ENCODE measurements at places on chromosomes 1 and 21.
A peak's percentile ranks its signal among the peaks of the same experiment; 100 is the strongest.

- no peak for DNase-seq
Observed at GRCh38 chr1:193438771-193439170, 252.4 kb upstream of the B3GALT2 start.

GRCh38 chr1:174990382-174990999 lies 9.3 kb upstream of the CACYBP start:
- DNase-seq: peak; percentile 39

- DNase-seq: peak; percentile 2
Observed at GRCh38 chr1:180462102-180462501, 40.3 kb downstream of the ACBD6 start.

DNA sequence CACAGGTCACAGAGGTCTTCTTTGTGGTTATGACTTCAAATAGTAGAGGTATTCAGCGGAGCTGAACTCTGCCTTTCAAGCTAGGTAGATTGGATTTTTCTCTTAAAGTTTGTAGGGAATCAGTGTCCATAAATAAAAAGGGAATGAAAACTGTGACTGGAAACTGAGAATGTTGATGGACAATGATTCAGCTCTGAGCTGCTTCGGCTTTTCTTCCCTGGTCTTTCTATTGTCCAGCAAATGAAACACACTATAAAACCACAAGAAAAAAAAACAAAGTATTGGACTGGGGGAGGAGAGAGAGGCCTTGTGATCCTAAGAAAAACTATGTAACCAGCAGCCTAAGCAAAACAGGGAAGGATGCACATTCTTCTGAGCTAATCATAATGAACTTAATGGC lies 11.1 kb downstream of the TNNI3K start:
- DNase-seq: no peak

GRCh38 chr1:247347477-247348222 lies 16.0 kb upstream of the ZNF496 start:
- DNase-seq: no peak

DNA sequence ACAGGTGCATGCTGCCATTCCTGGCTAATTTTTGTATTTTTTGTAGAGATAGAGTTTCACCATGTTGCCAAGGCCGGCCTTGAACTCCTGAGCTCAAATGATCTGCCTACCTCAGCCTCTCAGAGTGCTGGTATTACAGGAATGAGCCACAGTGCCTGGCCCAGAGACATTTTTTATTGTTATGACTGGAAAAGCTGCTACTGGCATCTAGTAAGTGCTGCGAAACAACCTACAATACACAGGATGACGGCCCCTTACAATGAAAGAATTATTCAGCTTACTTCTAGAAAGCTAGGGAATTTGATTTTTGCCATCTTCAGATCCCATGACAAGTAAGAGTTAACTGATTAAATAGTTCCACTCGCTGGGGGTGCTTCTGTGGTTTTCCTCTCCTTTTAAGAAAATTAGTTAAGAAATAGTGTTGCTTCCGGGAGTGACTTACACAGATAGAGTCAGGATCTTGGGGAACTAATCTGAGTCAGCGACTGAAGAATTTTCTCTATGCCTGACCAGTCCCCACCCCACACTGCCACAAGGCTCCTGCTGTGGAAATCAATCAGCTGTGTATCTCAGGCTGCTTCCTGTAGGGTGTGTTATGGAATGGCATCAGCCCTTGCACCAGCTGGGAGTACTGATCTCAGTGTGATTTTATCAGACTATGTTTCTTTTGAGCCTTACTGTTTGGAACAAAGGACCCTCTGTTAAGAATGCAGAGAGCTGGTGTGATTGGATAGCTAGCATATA lies 93.0 kb upstream of the BMP8A start:
- peak; percentile 98 for DNase-seq

- no peak for DNase-seq
Observed at GRCh38 chr1:46001081-46001785, 131.2 kb downstream of the PIK3R3 start.

DNA sequence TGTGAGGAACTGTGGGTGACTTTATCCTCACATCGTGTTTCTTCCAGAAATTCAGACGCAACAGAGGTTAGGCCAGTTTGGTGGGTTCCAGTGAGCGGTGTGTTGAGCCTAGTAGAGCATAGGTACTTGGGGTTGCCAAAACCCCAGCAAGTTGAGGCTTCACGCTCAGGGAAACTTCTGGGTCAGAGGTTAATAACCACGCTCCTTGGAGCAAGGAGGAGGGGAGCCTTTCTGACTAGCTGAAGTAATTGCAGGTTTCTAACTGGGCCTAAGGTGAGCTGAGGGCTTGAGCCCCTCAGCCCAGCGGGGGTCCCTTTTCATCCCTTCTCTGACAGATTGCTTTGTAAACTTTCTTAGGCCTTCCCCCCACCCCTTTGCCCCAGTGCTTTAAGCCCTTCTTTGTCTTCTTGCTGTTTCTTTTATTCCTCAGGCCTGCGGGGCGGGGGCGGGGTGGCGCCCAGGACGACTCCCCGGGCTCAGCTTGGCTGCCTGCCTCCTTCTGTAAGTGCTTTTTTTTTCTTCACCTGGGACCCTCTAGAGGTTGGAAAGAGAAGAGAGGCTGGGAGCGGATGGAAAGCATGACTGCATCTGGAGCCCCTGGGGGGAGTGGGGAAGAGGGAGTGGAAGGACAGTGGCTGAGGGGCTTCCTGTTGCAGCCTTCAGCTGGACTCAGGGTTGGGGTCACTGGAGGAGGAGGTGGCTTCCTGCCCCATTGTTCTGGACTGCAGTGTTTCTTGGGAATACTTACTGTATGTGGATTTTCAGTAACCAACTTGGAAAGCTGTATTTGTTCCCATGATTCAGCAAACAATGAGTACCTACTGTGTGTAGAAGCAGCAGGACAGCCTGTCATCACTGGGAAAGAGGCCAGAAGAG lies 1.3 kb upstream of the ZNF436 start:
- DNase-seq: no peak

- DNase-seq: no peak
Observed at GRCh38 chr1:234698686-234699085, 88.7 kb upstream of the IRF2BP2 start.

GRCh38 chr1:50989694-50990093 lies 19.6 kb downstream of the CDKN2C start:
- DNase-seq: peak; percentile 27

- no peak for DNase-seq
Observed at GRCh38 chr1:182602935-182603645, 1.1 kb downstream of the RGS16 start.

DNA sequence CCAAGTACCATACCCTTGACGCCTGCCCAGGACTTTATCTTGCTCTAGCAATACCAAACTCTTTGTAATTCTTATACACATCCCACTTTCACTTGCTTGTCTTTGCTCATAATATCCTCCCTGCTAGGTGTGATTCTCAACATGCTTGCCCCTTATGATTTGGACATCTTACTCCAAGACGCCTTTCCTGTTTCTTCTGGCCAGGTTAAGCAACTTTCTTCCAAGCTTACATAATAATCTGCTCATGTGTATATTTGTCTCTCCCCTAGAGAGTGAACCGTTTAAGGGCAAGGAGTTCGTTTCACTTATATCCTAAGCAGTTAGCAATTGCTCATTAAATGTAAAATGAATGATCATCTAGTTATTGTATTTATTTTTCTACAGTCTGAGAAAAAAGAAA lies 21.8 kb downstream of the CRYZL1 start:
- no peak for DNase-seq

GRCh38 chr1:235460770-235461169 lies 43.5 kb downstream of the B3GALNT2 start:
- DNase-seq: no peak

GRCh38 chr1:217527151-217527550 lies 103.7 kb downstream of the GPATCH2 start:
- no peak for DNase-seq

DNA sequence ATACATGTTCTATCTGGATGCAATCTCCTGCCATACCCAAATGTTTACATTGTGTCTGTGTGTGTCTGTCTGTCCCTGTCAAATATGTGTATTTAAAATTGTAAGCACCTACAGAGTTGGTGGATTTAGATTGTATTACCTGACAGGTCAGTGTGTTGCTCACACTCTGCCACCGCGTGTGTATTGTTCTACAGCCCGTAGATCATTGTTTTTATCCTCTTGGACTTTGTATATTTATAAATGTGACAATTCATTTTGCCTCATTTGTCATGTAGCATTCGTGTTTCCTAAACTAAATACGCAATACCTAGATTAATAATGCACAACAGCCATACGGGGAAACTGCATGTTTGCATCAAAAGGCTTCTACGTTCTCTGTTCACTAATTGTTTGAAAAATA lies 634 bp downstream of the ALG14 start:
- no peak for DNase-seq

- DNase-seq: no peak
Observed at GRCh38 chr1:94679332-94680038, 137.9 kb upstream of the F3 start.

GRCh38 chr1:63849149-63849548 lies 75.3 kb downstream of the ROR1 start:
- DNase-seq: no peak

GRCh38 chr1:43238991-43239469 lies 30.8 kb upstream of the TMEM125 start:
- DNase-seq: no peak

DNA sequence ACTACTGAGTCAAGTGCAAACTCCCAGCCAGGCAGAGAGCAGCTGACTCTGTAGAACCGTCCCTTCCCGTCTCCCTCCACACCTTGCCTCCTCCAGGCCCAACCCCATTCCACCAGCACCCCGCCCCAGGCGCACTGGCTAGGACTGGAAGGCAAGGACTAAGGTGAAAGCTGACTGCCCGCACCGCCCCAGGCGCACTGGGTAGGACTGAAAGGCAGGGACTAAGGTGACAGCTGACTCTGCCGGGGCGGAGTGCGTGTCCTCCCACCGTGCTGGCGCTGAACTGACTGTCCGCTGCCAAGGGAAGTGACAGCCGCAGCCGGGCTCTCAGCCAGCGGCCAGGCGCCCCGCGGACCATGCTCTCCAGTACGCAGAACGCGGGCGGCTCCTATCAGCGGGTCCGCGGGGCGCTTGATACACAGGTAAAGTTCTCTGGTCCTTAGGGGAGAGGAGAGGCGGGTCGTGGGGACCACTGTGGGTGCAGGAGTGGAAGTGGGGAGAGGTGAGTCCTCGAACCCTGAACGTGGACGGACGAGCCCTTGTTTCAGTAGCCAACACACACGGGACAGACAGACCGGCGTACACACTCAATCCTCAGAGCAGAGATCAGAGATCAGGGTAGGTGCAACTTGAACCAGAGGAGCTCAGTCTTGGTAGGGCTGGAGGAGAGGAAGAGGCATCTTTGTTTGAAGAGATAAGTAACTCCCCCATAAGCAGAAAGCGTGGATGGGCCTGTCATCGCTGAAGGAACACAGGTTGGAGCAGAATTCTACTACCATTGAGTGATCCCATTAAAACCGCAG lies 58.0 kb downstream of the RBM11 start:
- DNase-seq: no peak

GRCh38 chr1:169570172-169570574 lies 16.1 kb downstream of the F5 start:
- no peak for DNase-seq

DNA sequence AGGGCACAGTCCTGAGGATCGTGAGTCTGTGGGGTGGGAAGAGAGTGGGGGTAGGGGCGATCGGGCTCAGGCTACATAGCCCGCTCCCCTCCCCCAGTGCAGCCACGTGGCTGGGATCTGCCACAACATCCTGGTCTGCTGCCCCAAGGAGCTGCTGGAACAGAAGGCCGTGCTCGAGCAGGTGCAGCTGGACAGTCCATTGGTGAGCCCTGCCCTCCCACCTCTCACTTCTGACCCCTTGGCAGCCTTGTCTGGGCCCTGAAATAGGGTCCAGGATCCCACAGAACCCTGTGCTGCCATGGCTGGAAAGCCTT lies 5.0 kb downstream of the CNKSR1 start:
- DNase-seq: no peak

DNA sequence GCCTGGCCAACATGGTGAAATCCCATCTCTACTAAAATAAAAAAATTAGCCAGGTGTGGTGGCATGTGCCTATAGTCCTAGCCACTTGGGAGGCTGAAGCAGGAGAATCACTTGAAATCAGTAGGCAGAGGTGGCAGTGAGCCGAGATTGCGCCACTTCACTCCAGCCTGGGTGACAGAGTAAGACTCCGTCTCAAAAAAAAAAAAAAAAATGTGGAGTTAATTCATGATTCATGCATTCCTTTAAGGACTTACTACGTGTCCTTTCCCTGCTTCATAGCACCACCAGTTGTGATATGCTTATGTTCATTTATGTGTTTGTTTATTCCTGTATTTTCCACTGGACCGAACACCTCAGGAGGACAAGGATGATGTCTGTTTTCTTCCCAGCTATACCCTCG lies 12.7 kb upstream of the PRELP start:
- peak; percentile 90 for DNase-seq

DNA sequence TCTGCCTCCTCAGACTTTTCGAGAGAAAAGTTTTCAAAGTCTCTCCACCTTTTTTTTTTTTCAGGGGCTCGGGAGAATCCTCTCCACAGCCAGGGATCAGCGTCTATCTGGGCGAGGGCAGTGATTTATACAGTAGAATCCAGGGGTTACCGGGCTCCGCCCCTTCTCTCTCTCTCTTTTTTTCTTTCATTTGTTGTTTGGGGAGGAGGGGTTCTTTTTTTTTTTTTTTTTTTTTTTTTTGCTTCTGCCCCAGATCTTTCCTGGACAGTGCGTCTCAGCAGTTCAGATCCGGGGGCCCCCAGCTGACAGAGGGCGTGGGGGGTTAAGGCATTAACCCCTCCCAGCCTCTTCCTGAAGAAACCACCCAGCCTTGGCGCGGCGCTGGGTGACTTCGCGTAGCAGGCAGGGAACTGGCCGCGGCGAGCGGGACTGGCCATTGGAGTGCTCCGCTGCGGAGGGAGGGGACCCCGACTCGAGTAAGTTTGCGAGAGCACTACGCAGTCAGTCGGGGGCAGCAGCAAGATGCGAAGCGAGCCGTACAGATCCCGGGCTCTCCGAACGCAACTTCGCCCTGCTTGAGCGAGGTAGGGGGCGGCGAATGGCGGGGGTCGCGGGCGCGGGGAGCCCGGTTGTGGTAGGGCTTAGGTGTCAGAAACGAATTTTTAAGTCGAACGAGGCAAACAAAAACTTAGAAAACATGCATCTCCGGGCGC lies at the start of gene S1PR1:
Gene S1PR1, plus strand, starts transcription at position 504 of the 713 bp plus-strand sequence. CDS start 1,966 bp downstream, outside the sequence.
- DNase-seq: peak; percentile 48

DNA sequence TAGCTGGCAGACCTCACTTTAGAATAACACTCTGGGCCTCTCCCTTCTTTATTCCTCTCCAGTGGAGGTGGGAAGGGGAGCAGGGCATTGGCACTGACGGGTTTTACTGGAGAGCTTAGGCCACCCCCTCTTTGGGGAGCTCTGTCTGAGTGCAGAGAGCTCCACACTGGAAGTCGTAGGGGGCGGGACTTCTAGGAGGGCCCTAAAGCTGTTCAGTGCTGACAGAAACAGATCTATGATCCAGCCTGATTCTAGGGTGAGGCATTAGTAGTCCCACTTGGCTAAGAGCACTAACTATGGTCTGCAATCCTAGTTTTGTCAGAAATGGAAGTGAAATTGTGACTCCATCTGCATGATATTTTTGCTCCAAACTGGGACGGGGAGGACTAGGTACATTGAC lies 138.7 kb downstream of the MIS18A start:
- no peak for DNase-seq

DNA sequence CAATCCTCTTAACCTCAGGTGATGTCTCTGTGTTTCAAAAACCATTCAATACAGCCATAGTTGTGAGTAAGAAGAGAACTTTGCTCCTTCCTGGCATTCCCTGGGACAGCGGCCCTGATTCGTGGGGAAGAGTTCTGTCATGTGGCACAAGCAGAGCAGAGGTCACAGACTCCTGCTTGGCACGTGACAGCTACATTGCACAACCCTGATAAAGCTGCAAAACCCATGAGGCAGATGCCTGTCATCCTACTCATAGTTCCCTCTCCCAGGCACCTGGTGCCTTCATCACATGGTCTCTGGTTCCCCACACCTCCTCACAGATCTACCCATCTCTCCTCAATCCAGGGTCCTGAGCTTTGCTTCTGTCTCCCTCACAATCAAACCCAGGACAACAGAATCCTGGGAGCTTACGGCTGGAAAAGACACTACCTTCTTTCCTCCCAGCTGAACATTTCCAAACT lies 70.8 kb downstream of the PLPP3 start:
- no peak for DNase-seq

Measured in fibroblast of skin of scalp (primary cell).